ENCODE measurements at places on chromosomes 4 and X. TPM values are rescaled to one million over a fixed set of nuclear protein-coding genes. Genes with fewer than 3 reads are reported as not detected.

Gene DDX53
- total RNA-seq = not detected

Gene LGI2
- total RNA-seq = not detected

Gene FATE1
- not detected for total RNA-seq

Gene PDGFRA
- total RNA-seq = 0.05 TPM

Gene UGT2B10
- not detected for total RNA-seq

Gene SLC9B1
- not detected for total RNA-seq

- DNase-seq = no peak
These were observed 41.0 kb upstream of the CDKN2AIP start for GRCh38 chr4:183403486-183403885.

DNA sequence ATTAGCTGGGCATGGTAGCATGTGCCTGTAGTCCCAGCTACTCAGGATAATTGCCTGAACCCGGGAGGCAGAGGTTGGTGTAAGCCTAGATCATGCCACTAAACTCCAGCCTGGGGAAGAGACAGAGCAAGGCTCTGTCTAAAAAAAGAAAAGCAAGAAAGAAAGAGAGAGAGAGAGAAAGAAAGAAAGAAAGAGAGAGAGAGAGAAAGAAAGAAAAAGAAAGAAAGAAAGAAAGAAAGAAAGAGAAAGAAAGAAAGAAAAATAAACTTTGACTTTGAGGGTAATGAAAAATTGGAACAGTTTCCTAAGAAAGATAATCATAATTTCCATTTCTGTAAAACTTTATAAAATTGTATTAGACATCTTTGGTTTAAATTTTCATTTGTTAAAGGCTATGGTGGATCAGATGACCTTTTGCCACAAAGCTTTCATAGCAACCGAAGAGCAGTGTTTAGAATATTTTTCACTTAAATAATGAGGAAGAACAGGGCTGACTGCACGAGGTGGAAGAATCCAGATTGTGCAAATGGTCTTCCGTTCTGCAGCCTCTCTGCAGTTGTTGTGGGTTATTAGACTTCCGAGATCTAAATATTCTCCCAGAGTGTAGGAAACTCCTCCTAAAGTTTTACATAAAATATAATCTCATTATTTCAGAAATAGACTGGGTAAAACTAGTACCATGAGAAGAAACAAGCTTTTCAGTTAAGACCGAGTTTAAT is 55.9 kb downstream of the RBM47 start:
- no peak for DNase-seq

DNA sequence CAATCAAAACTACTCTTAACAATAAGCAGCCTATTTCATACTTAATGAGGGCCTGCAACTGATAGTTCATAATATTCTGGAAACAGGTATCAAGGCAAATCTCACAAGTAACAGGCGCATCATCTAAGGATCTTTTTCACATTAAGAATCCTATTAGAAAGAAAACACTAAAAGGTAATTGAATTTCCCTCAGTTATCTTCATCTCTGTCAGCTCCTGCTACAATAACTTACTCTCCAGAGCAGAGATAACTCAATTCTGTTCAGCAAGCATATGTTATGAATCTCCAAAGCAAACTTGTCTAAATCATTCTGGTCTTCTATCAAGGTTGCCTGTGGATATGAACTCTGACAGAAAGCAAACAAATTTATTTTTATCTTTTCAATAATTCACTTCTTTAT is 126.1 kb downstream of the MAB21L2 start:
- no peak for DNase-seq

DNA sequence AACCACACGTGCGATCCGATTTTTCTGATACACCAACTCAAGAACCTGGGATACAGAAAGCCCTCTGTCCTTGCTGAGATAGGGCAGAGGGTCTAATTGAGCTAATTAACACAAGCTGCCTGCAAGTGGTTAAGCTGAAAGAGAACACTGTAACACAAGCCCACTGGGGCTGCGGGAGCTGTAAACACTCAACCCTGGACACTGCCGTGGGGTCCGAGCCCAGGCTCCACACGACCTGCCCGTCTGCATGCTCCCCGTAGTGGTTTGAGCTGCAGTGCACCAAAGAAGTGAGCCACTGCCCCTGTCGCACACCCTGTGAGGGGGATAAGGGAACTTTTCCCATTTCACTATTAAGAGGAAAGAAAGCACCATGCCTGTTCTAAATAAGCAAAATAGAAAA is 54.6 kb downstream of the SPANXN3 start:
- no peak for DNase-seq

- DNase-seq = no peak
These were observed 8.3 kb downstream of the BMP3 start for GRCh38 chr4:81038636-81039350.

- no peak for DNase-seq
These were observed 26.2 kb downstream of the FBXW7 start for GRCh38 chr4:152509595-152510225.

DNA sequence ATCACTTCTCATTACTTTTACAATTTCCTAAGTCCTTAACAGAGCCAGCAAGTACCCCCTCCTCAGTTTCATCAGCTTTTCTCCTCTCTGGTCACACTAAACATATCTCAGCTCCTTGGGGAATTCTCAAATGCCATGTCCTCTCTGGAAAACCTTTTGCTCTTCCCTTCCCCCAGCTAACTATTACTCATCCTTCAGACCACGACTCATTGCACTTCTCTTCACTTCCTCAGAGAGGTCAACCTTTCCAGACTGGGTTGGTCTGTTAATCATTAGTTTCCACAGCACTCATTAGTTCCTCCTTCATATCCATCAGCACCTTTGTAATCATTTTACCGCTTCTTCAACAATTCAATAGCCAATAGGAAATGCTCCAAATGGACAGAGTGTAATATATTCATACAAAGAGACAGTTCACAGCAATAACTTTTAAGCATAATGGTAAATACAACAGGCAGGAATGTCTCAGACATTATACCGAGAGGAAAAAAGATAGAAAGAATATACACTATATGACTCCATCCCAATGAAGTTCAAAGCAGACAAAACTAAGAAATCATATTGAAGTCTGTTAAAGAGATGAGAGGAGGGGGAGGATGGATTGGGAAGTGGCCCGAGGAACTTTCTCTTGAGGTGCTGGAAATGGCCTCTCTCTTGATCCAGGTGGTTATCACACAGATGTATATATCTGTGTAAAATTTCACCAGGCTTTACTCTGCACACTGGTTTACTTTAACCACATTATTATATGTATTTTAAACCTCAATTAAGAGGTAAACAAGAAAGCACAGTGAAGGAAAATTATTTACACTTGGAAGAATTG is 39.6 kb downstream of the DDX60L start:
- DNase-seq = no peak

DNA sequence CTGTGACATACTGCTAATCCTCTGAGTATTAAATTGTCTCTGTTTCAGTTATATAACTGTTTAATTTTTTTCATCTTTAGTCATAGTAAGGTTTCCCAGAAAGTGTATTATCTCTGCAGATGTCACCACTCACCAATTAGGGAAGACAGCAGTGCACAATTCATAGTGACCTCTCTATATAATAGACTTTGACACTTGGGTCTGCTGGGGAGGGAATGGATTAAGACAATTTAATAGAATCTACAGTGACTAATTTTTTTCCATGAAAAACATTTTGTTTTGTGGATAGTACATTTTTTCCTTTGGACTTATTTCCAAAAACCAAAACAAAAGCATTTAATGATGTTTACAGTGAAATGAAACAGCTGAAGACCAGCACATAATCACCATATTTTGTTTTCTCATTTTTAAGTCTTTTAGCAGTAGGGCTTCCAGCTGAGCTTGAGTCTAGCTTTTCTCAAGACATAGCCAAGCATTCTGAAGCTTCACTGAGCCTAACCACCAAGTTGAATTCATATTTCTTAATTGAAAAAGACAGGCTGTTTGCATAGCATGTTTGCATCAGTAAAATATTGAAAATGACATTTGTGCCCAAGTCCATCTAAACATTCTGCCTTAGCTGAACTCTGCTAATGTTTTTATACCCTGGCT is 69.5 kb downstream of the PCDH19 start:
- no peak for DNase-seq

DNA sequence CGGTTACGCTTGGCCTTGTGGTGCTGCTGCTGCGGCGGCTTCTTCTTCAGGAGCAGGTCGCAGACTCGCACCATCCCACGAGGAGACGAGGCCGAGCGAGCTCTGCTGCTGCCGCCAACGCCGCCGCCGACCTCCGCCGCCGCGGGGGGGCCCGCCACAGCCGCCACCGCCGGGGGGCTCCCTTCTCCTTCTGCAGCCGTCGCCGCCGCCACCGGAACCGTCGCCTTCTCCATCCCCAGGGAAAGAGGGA is 237 bp downstream of the ANKRD17 start:
- DNase-seq = no peak

DNA sequence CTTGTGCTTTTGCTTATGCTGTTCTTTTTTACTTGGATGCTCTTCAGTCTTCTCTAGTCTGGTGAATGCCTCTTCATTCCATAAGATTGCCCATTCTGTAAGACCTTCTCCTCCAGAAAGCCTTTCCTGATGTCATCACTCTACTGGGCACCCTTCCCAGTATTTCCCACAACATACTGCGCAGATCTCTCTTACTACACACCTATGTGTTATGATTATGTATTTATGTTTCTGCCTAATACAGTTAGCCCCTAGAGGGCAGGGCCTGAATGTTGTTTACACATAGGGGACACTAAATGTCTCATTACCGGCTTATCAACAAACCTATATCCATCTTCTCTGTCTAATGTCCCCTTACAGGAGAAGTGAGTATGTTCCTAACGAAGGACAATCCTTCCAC is 21.1 kb downstream of the AIFM1 start:
- DNase-seq = no peak
